Activated CD4-positive, alpha-beta T cell treated with anti-CD3 and anti-CD28 coated beads for 24 hours (primary cell): ENCODE measurements at places on chromosomes 6 and 20.

- DNase-seq: no peak
These were observed 114.7 kb upstream of the PRL start for GRCh38 chr6:22411376-22412105.

DNA sequence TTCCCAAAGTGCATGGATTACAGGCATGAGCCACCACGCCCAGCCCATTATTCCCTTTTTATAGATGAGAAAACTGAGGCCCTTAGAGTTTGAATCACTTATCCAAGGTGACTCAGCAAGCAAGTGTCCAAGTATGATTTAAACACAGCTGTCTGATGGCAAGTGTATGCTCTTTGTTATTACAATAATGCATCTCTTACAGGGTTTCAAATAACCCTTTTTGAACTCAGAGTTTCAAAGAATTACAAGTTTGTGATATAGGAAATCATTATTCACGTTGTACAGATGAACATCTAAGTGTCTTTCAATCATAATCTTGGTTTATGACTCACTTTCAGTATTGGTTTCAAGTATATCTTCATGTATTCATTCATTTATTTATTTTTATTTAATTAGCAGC, 63.0 kb downstream of the CD83 start:
- no peak for DNase-seq

GRCh38 chr6:14031516-14031915, 86.1 kb upstream of the CD83 start:
- no peak for DNase-seq

- DNase-seq: no peak
These were observed 131.1 kb downstream of the JARID2 start for GRCh38 chr6:15376900-15377487.

GRCh38 chr6:143068001-143068400, 7.3 kb downstream of the AIG1 start:
- no peak for DNase-seq

DNA sequence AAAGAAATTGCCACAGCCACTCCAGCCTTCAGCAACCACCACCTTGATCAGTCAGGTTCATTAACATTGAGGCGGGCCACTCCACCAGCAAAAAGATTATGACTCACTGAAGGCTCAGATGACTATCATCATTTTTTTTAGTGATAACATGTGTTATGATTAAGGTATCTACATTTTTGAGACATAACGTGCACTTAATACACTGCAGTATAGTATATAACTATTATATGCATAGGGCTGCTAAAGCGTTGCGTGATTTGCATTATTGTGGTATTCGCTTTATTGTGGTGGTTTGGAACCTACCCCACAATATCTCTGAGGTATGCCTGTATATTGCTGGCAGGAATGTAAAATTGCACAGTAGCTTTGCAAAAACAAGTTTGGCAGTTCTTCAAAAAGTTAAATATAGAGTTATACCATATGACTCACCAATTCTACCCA, 6.8 kb upstream of the RIPK1 start:
- no peak for DNase-seq

- no peak for DNase-seq
These were observed 30.4 kb downstream of the CD40 start for GRCh38 chr20:46148313-46149208.

- no peak for DNase-seq
These were observed 17.8 kb downstream of the JAG1 start for GRCh38 chr20:10655720-10656669.

DNA sequence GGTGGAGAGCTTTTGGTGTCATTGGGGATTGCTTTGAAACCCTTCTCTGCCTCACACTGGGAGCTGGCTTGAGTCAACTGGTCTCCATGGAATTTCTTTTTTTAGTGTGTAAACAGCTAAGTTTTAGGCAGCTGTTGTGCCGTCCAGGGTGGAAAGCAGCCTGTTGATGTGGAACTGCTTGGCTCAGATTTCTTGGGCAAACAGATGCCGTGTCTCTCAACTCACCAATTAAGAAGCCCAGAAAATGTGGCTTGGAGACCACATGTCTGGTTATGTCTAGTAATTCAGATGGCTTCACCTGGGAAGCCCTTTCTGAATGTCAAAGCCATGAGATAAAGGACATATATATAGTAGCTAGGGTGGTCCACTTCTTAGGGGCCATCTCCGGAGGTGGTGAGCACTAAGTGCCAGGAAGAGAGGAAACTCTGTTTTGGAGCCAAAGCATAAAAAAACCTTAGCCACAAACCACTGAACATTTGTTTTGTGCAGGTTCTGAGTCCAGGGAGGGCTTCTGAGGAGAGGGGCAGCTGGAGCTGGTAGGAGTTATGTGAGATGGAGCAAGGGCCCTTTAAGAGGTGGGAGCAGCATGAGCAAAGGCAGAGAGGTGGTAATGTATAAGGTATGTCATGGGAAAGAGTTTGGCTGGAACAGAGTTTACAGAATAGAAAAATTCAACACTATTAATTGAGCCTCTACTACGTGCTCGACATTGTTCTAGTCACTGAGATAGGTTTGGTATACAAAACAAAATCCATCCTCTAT, 31.2 kb downstream of the SRSF3 start:
- no peak for DNase-seq

DNA sequence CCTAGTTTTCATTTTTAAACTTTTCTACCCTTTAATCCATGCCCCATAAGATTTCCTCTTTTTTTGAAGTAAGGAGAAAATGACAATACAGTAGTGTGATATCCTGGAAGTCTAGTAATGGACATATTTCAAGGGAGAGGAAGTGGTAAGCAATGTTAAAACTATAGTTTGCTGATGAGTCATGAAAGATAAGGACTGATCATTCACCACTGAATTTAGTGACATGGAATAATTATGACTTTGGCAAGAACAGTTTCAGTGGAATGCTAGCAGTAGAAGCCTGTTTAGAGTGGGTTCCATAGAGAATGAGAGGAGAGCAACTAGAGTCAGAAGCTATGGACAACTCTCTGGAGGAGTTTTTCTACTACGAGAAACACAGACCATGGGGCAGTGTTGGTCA, 24.9 kb upstream of the SLC2A12 start:
- no peak for DNase-seq

DNA sequence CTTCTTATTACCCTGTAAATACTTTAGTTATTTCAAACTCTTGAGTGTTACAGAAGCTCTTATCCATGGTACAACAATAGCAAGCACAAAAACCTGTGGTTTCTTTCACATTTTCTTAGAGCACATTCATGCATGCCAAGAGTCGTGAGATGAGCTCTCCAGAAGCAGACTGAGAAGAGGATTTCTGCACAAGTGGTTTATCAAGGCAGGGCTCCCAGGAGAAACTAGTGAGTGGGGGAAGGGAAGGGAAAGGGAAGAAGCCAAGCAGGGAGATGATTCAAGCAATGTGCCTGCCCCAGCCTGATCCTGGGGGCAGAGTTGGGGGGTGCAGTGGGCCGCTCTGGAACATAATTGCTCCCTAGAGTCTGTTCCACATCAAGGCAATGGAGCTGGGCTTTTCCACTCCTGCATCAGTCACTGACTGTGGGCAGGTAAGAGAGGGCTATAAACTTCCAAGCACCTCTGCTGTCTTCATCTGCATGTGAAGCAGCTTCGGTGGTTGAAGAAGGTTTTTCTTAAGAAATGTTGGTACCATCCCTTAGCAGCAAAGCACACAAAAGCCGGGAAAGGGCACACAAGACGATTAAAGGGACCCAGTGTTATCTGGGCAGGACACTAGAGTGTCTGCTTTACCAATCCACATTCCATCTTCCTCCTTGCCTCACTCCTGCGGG, 152.1 kb downstream of the PLCB4 start:
- no peak for DNase-seq

DNA sequence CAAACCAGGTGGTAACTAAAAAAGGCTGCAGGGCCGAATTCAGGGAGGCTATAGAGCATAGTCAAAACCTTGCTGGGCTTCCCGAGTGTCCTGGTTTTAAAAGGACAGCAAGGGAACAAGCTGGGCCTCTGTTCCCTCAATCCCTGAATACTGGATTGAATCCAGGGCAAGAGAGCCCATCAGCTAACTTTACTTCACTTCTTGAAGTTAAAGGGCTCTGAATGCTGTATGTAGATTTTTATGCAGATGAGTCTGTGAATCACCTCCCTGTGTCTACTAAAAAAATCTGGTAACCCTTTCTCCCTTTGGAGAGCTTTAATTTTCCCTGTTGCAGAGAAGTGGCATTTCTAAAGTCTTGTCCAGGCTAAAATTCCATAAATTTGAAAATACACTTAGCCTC, 29.5 kb downstream of the LYRM4 start:
- no peak for DNase-seq

DNA sequence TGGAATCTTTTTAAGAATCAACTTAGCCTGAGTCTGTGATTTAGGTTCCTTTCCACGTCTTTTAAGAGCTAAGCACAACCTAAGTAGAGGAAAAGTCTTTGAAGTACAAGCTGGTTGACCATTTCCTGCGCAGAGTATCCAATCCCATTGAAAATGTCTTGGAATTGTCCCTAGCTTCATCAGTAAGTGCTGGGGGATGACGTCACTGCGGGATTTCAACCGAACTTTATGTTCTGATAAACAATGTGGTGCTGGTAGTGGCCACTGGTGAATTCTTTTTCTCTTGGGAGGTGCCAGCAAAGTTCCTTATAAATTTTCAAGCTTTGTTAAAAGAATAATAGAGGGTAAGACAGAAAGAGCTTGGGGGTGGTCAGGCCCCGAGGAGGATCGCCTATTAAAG, 69.2 kb downstream of the PDE7B start:
- no peak for DNase-seq

- no peak for DNase-seq
These were observed 300.5 kb downstream of the PLCB1 start for GRCh38 chr20:8432435-8433148.

GRCh38 chr6:46964716-46965519, 43.2 kb upstream of the ADGRF5 start:
- DNase-seq: no peak

- DNase-seq: no peak
These were observed 837.3 kb downstream of the DHX35 start for GRCh38 chr20:39799366-39799965.

DNA sequence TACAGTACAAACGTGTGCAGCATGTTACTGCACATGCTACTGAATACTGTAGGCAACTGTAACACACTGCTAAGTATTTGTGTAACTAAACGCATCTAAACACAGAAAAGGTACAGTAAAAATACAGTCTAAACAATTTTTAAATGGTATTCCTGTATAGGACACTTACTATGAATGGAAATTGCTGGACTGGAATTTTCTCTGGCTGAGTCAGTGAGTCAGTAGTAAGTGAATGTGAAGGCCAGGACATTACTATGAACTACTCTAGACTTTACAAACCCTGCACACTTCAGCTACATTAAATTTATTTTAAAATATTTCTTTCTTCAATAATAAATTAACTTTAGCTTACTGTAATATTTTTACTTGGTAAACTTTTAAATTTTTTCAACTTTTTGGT, 225.0 kb upstream of the TENT5A start:
- DNase-seq: no peak

DNA sequence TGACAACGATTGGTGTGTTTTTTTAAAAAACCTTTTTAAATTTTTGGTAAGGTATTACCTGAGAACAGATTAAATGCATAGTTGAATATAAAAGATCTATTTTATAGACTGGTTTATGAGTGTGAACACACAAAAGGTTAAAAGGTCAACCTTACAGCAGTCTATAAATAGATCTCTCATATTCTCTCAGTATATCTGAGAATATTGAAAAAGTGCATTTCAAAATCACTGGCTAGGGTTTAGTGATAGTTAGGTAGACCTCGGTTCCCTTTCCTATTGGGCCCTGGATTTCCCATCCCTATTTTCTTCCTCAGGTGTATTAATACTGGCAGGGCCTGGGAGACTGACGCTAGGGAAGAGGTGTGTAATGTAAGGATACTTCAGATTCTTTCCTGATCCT, 723 bp upstream of the ZNF451 start:
- DNase-seq: no peak

- DNase-seq: no peak
These were observed 114.1 kb downstream of the ERMARD start for GRCh38 chr6:169865346-169866139.

DNA sequence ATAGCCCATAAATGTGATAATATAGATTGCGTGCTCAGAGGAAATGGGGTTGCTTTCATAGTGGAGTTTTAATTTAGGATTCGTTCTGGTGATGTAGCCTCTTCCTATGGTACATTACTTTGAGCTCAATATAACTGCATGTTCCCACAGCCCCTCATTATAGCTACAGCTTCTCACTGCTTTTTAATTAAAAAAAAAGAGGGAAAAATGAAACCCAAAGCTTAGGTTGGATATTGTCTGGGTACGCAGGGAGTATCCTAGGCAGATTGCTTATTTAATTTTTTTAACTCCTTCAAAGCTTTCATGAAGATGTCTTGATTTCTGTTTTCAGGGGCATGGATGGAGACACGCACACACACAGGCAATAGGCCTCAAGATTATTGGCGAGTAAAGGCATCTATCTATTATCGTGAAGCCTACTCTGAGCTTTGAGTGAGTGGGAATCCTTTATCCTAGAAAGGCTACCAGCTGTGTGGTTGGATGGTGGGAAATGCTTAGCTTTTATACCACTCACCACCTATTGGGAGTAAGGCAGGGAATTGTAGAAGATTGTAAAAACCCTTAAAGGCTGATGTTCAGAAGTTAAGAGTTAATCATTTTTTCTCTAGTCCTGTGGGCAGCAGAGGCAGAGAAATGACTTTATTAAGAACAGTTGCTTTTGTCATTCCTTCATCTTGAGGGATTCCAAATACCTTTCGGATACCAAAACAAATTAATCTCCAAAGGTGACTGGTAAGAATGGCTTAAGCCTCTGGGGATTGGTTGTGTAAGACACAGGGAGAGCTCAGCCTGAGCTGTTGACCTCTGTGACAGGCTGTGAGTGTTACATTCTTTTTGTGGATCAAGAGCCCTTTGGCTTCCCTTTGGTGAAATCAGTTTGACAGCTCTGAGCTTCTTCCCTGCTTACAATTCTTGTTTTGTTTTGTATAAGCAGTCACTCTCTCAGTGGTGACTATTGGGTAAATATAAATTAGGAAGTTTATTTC, 33.4 kb downstream of the CTNNBL1 start:
- no peak for DNase-seq

DNA sequence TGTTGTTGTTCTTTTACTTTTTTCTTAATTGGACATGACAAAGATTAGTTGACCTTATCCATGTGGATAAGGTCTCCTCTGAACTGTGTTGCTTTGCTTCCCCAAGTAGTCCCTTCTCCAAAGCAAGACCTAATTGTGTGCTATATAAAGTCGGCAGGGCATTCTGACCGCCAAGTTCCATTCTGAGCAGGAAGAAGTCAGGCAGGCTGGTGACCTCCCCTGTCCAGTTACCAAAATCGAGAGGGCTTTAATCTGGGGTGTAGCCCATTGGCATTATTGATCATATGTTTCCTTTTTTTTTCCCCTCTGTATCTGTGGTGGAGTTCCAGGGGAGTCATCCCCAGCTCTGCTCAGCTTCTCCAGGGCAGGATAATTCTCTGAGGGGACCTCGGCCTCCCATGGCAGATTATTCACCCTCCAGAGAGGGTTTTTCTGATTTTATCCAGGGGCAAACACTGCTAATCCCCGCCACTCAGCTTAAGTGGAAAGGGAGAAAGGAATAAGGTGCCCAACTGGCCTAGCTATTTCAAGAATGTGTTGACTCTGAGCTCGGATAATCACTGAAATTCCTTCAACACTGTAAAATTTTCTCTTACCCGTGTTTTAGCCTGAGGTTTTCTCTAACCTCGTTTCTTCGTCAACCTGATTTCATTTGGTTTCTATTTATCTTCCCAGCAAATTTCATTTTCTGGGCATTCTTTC, 71.8 kb upstream of the L3MBTL3 start:
- DNase-seq: no peak
